ENCODE measurements at places on chromosomes 13 and 19.

GRCh38 chr13:40969169-40969901 is 49.8 kb downstream of the ELF1 start:
- no peak for DNase-seq

DNA sequence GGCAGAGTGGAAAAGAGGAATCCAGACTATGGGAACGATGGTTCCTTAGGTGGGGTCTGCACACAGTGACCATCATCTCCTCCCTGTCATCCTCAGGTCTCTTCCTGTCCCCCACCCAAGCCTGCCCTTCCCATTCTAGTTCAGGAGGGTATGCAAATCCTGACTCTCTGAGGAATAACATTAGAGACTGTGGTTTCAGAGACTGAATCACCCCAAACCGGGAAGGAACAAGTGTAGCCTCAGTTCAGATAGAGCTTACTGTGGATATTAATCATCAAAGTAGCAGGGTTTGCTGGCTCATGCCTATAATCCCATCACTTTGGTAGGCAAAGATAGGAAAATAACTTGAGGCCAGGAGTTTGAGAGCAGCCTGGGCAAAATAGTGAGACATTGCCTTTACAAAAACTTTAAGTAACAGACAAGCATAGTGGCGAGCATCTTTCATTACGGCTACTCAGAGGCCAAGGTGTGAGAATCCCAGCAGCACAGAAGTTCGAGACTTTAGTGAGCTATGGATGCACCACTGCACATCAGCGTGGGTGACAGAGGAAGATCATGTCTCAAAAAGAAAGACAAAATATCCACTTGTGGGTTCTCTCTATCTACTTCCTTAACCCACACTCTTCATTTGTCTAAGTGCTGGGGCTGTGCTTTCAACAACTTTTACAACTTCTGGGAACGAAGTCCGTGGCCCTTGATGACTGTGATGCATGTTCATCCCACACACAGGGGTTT is 19.3 kb upstream of the LGALS13 start:
- no peak for DNase-seq

DNA sequence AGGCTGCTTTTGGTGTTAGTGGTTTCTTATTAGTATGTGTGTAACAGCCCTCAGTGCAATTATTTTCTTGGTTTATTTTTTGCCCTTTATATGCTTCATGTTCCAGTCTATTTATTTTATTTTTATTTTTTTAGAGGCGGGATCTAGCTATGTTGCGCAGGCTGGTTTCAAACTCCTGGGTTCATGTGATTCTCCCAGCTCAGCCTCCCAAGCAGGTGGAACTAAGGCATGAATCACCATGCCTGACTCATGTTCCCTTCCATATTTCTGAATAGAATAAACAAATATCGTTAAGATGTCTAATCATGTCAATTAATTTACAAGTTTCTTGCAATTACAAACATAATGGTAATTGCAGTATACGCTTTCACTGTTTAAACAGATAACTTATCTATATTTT is 11.7 kb downstream of the SKA3 start:
- no peak for DNase-seq

- no peak for DNase-seq
These were observed 193.9 kb downstream of the KCTD12 start for GRCh38 chr13:76692346-76692745.
